Jurkat, Clone E6-1 (cell line): ENCODE measurements at places on chromosomes 5 and 9.

DNA sequence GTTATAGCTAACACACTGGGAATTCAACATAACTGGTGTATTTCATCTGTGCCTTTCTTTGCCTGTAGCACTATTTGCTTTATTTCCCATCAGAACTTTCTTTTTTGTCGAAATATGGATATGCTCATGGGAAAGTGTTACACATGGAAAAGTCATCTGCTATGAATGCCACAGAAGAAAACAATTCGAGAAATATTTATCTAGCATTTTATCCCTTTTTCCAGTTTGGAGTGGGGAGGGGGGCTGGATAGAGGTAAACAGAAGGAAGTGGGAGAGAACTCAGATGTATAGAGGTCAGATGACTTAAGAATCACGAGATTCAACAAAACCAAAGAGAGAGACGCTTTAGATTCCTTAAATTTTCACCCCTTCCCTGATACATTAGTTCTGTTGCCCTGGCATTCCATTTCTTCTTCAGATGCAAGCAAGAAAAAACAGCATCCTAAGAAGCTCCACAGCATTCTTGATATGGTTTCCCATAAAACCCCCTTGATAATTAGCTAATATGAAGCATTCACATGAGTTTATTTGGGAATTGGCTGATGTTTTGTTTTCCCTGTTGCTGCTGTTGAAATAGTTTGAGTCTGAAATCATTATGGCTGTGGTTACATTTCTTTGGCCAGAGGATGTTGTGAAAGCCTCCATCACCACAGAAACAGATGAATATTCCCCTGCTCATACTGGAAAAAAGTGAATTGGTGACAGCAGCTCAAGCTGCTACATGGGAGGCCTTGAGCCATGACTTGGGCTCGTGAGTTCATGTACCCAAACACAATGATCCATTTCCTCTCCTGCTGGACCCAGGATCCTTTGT lies 335.8 kb upstream of the DAB2 start:
- no peak for DNase-seq

- no peak for DNase-seq
Measured at GRCh38 chr9:5499889-5500398, 10.4 kb upstream of the PDCD1LG2 start.

DNA sequence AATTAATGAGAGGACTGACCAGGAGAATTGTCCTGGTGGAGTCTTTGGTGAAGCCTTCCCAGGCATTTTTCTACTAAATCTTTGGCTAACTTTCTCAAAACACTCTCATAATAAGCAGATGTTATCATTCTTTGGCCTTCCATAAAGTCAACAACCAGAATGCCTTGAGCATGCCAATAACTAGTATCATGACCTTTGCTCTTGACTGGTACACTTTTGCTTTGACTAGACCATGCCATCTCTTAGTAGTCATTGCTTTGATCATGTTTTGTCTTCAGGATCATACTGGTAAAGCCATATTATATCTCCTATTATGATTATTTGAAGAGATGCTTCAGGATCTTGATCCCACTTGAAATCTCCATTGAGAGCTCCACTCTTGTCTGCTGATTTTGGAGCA lies 506.9 kb downstream of the ELAVL2 start:
- DNase-seq = no peak

GRCh38 chr5:93079046-93079445 lies 502.0 kb downstream of the NR2F1-AS1 start:
- DNase-seq = no peak
